ENCODE measurements at places on chromosomes 16 and 17.

- no peak for DNase-seq
Measured at GRCh38 chr16:17382514-17382913, 88.2 kb downstream of the XYLT1 start.

DNA sequence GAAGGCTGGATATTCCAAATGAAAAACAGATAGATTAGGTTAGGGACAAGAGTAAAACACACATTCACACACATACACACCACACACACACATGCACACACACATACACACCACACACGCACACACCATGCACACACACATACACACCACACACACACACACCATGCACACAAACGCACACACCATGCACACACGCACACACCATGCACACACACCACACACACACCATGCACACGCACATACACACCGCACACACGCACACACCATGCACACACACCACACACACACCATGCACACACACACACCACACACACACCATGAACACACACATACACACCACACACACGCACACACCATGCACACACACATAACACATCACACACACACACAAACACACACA is 203.7 kb upstream of the ZFHX3 start:
- DNase-seq = no peak

GRCh38 chr16:71467810-71468209 is 5.8 kb upstream of the ZNF23 start:
- DNase-seq = peak; percentile 25

- DNase-seq = no peak
Measured at GRCh38 chr16:90018297-90018651, 982 bp downstream of the DBNDD1 start.

- no peak for DNase-seq
Measured at GRCh38 chr17:79568661-79569060, 42.2 kb downstream of the RBFOX3 start.

DNA sequence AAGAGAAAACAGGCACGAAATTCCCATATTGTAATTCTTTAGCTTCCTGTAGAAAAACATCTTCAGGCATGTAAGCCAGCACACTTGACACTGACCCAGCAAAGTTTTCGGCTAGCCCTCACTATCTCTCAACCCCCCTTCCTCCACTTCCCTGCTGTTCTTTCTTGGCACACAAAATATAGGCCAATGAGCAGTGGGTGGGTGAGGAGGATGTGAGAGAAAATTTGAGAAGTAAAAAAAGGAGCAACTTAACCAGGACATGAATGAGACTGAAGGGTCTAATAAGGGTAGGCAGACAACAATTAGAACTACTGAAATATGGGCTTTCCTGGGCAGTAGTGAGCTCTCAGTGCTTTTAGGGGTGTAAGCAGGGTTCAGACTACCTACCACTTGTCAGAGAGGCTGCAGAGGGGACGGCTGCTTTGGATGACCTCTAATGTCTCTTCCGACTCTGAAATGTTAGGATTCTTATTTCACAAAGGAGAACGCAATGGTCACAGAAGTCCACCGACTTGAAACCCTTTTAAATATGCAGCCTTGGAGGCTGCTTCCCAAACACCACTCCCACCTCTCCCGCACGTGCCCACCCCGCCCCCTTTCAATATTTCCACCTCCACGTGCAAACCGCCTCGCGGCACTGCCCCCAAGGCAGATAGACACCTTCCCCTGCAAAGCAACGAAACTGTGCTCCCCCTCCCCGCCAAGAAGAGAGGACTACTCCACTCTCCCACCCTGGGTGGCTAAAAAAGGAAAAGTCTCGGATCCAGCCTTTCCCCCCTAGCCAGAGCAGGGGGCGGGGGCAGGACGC is 889 bp downstream of the MBTD1 start:
- peak; percentile 39 for DNase-seq

GRCh38 chr16:29112755-29113347 is 128.0 kb downstream of the LAT start:
- no peak for DNase-seq

- DNase-seq = no peak
Measured at GRCh38 chr16:68902969-68903345, 59.6 kb downstream of the TANGO6 start.

GRCh38 chr17:78438271-78438691 is 59.8 kb downstream of the PGS1 start:
- no peak for DNase-seq

DNA sequence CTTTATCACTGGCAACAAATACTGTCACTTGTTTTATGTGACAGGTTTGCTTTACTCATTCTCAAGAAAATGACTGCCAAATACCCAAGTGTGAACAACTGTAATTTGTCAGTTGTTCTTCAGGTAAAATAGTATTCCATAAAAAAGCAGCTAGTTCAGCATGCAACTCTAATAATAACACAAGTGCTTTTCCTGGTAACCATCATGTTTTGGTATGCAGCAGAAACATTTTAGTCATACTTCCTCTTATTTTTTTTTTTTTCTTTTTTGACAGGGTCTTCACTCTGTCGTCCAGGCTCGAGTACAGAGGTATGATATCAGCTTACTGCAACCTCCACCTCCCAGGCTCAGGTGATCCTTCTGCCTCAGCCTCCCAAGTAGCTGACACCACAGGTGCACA is 4.6 kb downstream of the TERF2 start:
- no peak for DNase-seq

DNA sequence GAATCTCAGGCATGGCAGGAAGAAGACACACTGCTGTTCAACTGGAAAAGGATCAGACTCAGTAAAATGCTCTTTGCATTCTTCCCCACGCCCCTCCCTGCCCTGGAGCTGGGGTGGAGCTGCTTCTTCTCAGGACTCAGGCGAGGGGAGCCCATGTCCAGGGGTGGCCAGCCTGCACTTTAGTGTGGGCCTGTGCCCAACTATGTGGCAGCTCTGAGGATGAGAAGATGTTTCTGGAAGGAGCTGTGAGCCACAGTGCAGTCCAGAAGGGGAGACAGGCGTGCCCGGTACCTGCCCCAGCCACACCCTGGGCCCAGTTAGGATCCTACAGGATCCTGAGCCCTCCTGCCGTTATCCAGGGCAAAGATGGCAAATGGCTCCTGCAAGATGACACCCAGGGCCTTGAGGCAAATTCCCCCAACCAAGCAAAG is 120.3 kb downstream of the ANKRD11 start:
- peak; percentile 79 for DNase-seq

DNA sequence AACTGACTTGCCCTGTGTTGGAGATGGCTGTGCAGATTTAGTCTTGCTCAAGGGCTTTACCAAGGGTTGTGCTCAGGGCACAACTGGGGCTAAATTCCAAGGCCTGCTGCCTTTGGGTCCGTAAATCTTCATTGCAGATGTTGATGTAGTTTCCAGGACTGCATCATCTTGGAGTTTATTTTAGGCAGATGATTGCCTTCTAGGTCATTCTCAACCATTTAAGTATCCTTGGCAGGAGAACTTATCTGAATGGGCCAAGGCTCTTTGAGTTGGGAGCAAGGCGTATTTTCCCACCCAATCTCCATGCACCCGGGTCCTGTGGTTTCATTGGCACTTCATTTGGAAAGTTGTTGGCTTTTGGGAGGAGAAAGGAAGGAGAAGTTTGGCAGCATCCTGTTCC is 200.3 kb downstream of the MSI2 start:
- no peak for DNase-seq

DNA sequence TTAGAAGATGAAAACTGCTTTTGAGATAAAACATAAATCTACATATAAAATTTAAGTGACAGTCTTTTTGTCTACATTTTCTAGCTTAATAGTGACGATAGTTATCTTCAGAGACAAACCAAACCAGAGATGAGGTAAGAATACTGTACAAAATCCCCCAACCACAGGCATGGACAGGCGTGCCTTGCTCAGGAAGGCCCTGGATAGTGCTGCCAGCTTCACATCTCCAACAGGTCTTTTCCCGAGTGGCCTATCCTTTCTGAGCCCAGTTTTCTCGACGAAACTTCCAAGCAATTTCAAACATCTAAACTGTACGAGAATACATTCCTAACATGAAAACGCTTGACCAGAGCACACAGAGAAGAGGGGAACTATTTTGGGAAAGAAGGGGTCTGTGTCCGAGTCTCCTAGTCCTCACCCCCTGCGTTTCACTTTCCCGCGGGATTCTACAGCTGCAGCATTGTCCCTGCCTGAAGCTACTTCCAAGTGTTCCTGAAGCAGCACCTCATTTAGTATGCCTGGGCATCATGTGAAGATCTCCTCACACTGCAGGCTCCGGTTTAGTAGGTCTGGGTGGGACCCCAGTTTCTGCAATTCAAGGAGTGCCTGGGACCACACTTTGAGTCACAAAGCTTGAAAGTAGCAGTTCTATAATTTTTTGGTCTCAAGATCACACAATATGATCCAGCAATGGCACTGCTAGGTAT is 37.8 kb downstream of the GNA13 start:
- peak; percentile 29 for DNase-seq

GRCh38 chr16:15768201-15768600 is 88.6 kb downstream of the MYH11 start:
- no peak for DNase-seq

- no peak for DNase-seq
Measured at GRCh38 chr17:46171939-46172338, 21.3 kb downstream of the KANSL1 start.

DNA sequence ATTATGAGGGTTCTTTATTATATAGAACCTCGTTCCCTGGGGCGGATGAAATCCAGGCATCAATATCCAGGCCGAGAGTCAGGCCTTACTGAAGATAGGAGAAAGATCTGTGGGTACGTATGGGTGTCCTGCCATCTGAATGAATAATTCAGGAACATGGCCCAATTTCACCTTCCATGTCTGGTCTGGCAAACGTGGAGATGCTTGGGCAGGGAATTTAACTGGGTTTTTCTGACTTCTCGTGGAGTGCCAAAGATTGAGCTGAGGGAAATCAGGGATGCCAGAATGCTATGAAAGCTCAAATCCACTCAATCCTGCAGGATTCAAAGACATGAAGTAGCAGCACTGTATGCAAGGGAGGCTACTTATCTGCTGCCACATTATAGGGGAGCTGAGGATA is 302.8 kb downstream of the SLC39A11 start:
- DNase-seq = no peak
